Lower lobe of right lung (tissue), 2 donors: ENCODE measurements at places on chromosomes 3 and 15. TPM values are rescaled to one million over a fixed set of nuclear protein-coding genes. Genes with fewer than 3 reads are reported as not detected.

GRCh38 chr15:91104111-91104510, 4.1 kb downstream of the SV2B start:
- peaks cover 13% of the 10 kb centered on the region for H3K4me1 ChIP-seq
- peaks cover 61% of the 10 kb centered on the region for H3K27me3 ChIP-seq
- H3K4me3 ChIP-seq = no peak overlapping the region
- no peaks in the 10 kb centered on the region for H3K36me3 ChIP-seq

- no peak overlapping the region for H3K27ac ChIP-seq
- no peaks in the 10 kb centered on the region for H3K27me3 ChIP-seq
- H3K36me3 ChIP-seq = no peaks in the 10 kb centered on the region
- DNase-seq = no peak
- H3K4me1 ChIP-seq = no peaks in the 10 kb centered on the region
- no peak overlapping the region for H3K4me3 ChIP-seq
These were observed 28.8 kb upstream of the MAGEF1 start for GRCh38 chr3:184740509-184741258.

- H3K4me3 ChIP-seq = peak overlapping the region; percentile 2
- DNase-seq = no peak
- H3K4me1 ChIP-seq = peaks cover 26% of the 10 kb centered on the region
- no peaks in the 10 kb centered on the region for H3K27me3 ChIP-seq
- peak overlapping the region; percentile 27 for H3K27ac ChIP-seq
These were observed 181.5 kb upstream of the ICE2 start for GRCh38 chr15:60660290-60661051.

DNA sequence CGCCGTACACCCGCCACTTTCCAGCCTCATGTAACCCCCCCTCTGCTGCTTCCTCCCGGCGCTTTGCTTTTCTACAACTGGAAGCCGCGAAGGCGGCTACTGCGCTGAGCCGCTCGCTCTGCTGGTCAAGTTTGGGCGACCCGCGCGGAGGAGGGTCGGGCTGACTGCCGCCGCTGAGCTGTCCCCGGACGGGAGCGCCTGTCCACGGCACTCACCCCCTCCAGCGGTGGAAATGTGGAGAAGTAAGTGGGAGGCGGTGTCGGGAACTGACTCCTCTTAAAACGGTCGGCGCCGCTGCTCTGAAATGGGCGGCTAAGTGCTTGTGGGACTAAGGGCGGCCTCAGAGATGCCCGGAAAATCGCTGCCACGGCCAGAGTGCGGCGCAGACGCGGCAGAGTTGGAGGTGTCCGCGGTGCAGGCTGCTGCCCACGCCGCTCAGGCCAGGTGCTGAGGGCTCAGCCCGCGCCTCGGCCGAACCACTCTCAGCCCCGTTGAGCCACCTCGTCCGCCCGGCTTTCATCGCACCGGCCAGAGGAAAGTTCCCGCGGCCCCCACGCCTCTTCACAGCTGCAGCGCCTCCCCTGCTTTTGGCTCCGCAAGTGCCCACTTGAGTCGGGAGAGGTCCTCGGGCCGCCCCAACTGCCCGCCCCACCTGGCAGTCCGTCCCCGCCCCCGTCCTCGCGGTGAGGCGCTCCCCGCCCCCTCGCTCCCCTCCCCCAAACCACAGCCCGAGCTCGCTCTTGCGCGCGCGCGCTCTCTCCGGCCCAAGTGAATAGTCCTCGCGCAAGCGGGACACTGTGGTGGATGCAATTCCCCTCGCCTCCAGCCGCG, at the start of gene EPHA6:
Gene EPHA6, plus strand, starts transcription at position 775 of the 831 bp plus-strand sequence.
- peaks cover 36% of the 10 kb centered on the region for H3K27me3 ChIP-seq

DNA sequence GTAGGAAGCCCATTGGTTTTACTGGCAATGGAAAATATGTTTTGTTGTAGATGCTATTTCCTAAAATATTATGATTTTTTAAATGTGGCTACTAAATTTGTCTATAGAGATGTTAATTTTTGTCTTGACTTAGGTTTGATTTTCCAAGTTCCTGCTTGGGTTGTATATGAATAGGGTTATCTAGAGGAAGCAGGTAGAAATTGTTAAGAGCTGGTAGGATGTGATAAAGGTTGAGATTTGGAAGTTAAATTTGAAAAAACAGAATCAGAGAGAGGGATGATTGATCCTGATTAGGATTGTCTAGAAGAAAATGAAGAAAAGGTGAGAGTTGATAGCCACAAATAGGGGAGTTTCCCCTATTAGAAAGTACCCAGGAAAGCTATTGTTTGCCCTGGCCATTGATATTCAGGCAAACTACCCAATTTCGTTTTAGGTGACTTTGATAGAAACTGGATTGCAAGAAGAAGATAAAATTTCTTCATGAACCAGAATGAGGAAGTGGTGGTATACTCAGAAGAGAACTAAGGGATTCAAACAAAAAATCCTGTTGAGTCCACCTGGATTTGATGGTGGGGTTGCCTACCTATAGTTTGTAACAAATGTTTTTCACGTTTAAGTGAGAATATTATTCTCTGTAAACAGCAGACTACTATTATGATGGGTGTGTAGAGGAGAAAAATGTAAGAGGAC, 91.2 kb upstream of the PHLDB2 start:
- H3K27ac ChIP-seq = no peak overlapping the region
- H3K4me1 ChIP-seq = peaks cover 6% of the 10 kb centered on the region
- no peaks in the 10 kb centered on the region for H3K27me3 ChIP-seq

DNA sequence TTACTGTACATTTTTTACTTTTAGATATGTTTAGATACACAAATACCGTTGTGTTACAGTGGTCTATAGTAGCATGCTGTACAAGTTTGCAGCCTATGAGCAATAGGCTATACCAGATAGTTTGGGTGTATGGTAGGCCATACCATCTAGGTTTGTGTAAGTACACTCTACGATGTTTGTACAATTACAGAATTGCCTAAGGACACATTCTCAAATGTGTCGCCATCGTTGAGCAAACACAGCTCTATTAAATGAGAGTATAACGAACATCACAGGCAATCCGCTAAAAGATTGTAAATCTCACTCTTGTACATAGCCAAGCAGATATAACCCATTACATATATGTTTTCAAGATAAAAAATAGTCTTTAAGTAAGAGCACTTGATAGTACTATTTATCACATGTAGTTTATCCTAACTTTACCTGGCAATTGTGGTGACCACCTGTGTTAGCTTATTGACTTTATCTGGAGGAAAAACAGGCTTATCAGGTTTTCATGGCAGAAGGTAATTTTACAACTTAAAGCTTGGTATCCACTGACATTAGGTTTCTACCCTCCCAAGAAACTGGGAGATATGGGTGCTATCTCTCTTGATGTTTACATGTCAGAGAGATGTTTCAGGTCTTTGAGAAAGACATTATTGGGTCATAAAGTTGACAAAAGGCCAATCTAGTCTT, 898.7 kb downstream of the NSUN3 start:
- DNase-seq = no peak
- no peak overlapping the region for H3K27ac ChIP-seq
- no peaks in the 10 kb centered on the region for H3K36me3 ChIP-seq
- H3K4me3 ChIP-seq = no peak overlapping the region
- H3K4me1 ChIP-seq = no peaks in the 10 kb centered on the region
- no peaks in the 10 kb centered on the region for H3K27me3 ChIP-seq

DNA sequence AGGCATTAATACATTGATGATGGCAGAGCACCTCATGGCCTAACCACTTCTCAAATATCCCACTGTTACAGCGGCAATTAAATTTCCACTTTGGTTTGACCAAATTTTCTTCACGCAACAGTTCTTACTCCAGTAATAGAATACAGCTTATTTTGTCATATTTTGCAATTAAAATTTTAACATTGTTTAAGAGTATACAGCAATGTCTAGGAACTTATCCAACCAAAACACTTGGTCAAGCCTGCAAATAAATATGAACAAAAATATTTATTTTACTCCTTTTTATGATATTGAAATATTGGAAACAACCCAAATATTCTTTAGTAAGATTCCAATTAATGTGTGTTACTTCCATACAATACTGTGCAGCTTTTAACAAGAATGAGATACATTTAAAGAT, 45.3 kb upstream of the C3orf80 start:
- no peak overlapping the region for H3K4me3 ChIP-seq
- no peaks in the 10 kb centered on the region for H3K36me3 ChIP-seq
- no peak for DNase-seq
- H3K4me1 ChIP-seq = no peaks in the 10 kb centered on the region
- no peak overlapping the region for H3K27ac ChIP-seq
- no peaks in the 10 kb centered on the region for H3K27me3 ChIP-seq

- H3K36me3 ChIP-seq = no peaks in the 10 kb centered on the region
- no peaks in the 10 kb centered on the region for H3K4me1 ChIP-seq
- H3K27me3 ChIP-seq = no peaks in the 10 kb centered on the region
- DNase-seq = no peak
- no peak overlapping the region for H3K27ac ChIP-seq
These were observed 296.8 kb downstream of the RORA start for GRCh38 chr15:60932051-60932915.

DNA sequence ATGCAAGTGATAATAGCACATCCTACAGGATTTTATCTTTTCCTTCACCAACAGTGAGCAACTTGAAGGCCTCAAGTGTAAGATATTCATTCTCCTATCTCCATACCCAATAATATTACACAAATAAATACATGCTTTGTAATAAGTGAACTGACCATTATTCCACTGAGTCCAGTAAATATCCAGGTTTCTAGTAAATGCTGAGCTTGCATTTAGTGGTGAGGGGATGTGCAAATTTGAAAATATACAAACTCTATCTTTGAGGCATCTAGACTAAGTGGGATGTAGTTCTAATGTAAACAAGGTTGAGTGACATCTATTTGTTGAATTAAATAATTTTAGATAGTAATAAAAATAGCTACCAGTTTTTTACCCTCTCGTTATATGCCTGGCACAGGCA, 587.6 kb upstream of the IL12A start:
- H3K4me3 ChIP-seq = no peak overlapping the region
- no peaks in the 10 kb centered on the region for H3K36me3 ChIP-seq
- H3K4me1 ChIP-seq = no peaks in the 10 kb centered on the region
- no peaks in the 10 kb centered on the region for H3K27me3 ChIP-seq

GRCh38 chr3:12323237-12323636, 34.4 kb downstream of the PPARG start:
- no peak for DNase-seq
- no peak overlapping the region for H3K27ac ChIP-seq
- H3K27me3 ChIP-seq = no peaks in the 10 kb centered on the region
- H3K36me3 ChIP-seq = no peaks in the 10 kb centered on the region
- peaks cover 7% of the 10 kb centered on the region for H3K4me1 ChIP-seq

Gene MKRN2OS
- total RNA-seq = not detected

Gene MITF
- 45.1 TPM for total RNA-seq

Gene GNB4
- 60.5 TPM for total RNA-seq
